Articular chondrocyte of knee joint (primary cell): ENCODE measurements at places on chromosomes 3 and 15. TPM values are rescaled to one million over a fixed set of nuclear protein-coding genes. Genes with fewer than 3 reads are reported as not detected.

TRIM42 gene
- not detected in 2 replicates for total RNA-seq

ISLR gene
- 250 and 302 TPM in 2 replicates for total RNA-seq

ALPK3 gene
- 0.78 and 2.8 TPM in 2 replicates for total RNA-seq

KCNMB3 gene
- total RNA-seq, result 1.3 and 2.9 TPM in 2 replicates

GPR149 gene
- total RNA-seq, result not detected in 2 replicates

AADACL2 gene
- not detected in 2 replicates for total RNA-seq

PLIN1 gene
- 0.91 and 1.2 TPM in 2 replicates for total RNA-seq

GABRR3 gene
- not detected in 2 replicates for total RNA-seq

SNTN gene
- not detected in 2 replicates for total RNA-seq

IL20RB gene
- total RNA-seq, result 0.65 and 0.91 TPM in 2 replicates

GOLGA6L24 gene
- not detected in 2 replicates for total RNA-seq

LINGO1 gene
- total RNA-seq, result 0.11 and 0.13 TPM in 2 replicates

RBM6 gene
- total RNA-seq, result 66.6 and 68.1 TPM in 2 replicates

DUOXA2 gene
- total RNA-seq, result not detected in 2 replicates

PPP1R14D gene
- total RNA-seq, result not detected in 2 replicates

CSTA gene
- 0.65 and 3.1 TPM in 2 replicates for total RNA-seq

P2RY12 gene
- total RNA-seq, result 0.11 TPM in 1 of 2 replicates, not detected in the other

CACNA1D gene
- 0.91 and 2.9 TPM in 2 replicates for total RNA-seq
